ENCODE measurements at places on chromosomes 13 and 19.

GRCh38 chr13:39531646-39532045 is 71.3 kb downstream of the LHFPL6 start:
- DNase-seq, result no peak

DNA sequence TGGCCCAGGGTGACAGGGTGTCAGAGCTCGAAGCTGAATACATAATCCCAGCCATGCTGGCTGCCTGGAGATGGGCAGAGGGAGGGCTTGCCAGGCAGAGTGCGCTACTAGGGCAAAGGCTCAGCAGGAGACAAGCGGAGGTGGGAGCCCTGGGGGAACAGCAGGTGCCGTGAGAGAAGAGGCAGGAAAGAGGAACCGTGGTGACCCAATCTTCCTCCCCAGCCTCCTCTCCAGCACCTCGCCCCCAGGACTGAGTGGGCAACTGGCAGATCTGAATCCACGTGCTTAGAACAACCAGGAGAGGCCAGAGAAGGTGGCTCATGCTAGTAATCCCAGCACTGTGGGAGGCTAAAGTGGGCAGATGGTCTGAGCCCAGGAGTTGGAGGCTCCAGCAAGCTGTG is 11.0 kb upstream of the CCL25 start:
- DNase-seq, result no peak

- DNase-seq, result no peak
These were observed 5.8 kb downstream of the KIRREL2 start for GRCh38 chr19:35862528-35862927.

- no peak for DNase-seq
These were observed 8.8 kb upstream of the TNFSF9 start for GRCh38 chr19:6521718-6522646.

DNA sequence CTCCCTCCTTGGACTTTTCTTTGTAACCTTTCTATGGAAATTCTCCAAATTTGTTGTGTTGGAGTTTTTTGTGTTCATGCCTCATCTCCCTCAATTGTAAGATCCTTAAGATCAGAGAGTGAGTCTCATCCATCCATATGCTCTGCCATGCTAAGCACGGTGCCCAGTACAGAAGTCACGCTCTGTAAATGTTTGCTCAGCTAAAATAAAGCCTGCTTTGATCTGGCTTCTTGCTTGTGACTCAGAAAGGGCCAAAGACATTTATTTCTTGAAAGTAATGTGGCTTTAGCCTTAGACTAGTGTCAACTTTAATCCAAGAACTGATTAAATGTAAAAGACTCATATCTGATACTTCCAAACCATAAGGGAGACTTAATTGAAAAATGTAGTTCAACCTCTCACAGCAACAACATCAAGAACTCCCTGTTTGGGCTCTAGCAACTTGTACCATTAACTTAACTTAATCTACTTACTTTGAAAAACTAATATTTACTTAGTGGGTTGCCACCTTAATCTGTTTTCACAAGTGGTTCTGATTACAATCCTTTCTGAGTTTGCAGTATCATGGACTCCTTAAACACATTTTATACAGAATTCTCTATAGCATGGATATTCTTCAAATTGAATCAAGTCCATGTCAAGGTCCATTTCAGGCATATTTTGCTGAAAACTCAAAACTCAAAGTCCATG is 100.2 kb downstream of the KL start:
- DNase-seq, result no peak

DNA sequence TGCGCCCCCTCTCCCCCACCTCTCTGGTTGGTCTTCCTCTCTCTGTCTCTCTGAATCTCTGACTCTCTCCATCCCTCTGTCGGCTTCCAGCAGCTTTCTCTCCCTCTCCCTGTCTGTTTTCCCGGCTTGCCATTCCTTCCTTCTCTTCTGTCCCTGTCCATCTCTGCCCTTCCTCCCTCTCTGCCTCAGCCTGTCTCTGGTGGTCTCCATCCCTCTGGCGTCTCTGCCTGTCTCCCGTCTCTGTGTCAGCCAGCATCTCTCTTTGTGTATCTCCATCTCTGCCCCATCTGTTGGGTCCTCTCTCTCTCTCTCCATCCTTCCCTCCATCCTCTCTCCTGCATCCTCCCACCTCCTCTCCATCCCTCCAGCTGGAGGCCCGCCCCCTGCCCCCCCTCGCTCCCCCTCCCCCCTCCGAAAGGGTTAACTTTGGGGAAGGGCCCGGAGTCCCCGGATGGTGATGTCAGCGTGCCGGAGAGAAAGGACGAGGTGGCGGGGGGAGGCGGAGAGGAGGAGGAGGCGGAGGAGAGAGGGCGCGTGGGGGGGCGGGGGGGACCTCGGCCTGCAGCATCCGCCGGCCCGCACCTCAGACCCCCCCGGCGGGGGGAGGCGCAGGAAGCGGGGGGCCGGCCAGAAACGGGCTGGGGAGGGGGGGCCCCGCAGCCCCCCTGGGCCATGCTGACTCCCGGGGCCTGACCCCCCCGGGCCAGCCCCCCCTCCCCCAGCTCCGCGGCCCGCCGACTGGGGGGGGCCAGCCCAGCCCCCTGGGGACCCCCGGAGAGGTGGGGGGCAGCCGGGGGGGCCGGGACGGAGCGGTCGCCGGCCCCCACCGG is at the start of gene BRSK1:
TSS of gene BRSK1 (plus strand) at position 450 of the 830 bp plus-strand sequence. CDS start 446 bp downstream, outside the sequence.
- no peak for DNase-seq

DNA sequence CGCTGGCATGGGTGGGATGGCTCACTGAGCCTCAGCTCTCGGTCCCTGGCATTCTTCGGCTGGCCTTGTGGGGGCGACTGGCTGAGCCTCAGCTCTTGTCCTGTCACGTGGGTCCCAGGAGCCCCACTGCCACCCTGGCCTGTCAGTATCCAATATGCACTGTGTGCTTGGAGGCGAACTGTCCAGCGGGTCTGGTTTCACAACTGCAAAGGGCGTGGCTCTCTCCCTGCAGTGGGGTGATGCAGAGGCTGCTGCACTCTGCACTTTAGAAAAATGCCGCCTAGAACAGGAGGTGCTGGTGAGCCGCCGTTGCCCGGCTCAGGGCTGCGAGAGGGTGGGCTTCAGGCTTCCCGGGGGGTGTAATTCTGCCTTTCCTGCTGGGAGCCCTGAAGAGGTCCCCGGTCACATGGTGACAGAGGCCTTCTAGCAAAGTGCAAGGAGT is 17.0 kb upstream of the TMEM255B start:
- no peak for DNase-seq

DNA sequence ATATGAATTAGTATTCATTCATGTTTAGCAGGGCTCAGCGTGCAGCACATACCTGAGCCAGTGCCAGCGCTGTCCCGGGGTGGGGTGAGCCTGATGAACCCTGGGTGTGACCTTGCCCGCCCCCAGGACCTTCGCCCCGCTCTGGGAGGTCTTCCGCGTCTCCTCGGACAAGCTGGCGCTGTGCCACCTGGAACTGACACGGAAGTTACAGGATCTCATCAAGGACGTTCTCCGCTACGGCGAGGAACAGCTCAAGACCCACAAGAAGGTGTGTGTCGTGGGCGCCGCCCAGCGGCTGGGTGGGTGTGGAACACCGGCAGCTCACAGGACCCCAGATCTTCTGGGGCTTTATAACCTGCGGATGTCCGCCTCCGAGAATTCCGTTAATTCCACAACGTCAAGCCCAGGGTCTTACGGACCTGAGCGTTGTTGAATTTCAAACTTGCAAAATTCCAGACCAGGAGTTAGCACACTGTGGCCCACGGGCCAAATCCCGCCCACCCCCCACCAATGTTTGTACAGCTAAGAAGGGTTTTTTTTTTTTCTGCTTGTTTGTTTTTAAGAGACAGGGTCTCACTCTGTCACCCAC is 15.4 kb downstream of the FCHO1 start:
- DNase-seq, result no peak

DNA sequence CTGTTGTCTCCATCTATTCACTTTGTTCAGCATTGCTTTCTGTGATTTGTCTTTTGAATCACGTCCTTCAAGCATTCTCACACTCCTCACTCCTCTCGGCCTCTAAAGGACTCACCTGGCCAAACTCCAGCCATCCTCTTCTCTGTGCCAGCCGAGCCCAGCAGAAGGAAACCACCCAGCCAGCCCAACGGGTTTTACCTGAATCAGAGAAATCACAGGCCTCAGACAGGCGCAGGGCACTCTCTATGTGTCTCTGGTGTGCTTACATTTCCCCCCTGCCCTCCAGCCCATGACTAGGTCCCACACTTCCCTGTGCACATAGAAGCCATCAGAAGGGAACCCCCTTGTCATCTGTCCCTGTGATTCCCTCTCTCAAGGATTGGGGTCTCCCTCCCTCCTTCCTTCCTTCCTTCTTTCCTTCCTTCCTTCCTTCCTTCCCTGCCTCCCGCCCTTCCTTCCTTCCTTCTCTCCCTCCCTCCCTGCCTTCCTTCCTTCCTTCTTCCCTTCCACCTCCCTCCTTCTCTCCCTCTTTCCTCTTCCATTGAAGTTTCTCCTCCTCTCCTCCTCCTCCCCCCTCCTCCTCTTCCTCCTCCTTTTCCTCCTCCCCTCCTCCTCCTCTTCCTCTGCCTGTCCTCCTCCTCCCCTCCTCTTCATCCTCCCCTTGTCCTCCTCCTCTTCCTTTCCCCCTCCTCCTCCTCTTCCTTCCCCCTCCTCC is 8.8 kb upstream of the ZNF541 start:
- no peak for DNase-seq

DNA sequence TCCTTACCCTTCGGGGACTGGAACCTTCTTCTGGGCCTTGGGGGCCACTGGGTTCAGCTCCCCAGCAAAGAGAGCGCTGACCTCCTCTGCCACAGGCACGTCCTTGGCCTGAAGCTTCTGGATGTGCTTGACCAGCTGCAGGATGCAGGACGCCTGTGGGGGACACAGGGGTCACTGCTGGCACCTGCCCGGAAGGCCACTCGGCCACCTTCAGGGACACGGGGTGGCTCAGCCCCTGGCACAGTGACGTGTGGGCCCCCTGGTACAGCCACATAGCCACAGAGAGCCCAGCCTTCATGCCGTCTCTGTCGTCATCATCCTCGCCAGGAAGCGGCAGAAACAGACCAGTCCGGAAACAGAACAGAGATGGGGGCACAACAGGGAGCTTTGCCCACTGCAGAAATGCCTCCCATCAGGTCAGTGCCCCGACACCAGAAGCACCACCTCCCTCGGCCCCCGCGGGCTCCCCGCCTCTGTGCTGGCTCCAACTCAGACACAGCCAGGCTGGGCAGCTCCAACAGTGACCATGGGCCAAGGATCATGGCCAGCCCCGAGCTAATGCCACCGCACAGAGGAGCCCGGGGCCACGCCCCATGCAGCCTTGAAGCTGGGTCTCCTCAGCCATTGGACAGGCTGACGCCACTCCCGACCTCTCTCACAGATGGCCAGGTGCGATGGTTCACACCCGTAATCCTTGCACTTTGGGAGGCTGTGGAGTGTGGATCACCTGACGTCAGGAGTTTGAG is 20.7 kb downstream of the IZUMO4 start:
- DNase-seq, result no peak

DNA sequence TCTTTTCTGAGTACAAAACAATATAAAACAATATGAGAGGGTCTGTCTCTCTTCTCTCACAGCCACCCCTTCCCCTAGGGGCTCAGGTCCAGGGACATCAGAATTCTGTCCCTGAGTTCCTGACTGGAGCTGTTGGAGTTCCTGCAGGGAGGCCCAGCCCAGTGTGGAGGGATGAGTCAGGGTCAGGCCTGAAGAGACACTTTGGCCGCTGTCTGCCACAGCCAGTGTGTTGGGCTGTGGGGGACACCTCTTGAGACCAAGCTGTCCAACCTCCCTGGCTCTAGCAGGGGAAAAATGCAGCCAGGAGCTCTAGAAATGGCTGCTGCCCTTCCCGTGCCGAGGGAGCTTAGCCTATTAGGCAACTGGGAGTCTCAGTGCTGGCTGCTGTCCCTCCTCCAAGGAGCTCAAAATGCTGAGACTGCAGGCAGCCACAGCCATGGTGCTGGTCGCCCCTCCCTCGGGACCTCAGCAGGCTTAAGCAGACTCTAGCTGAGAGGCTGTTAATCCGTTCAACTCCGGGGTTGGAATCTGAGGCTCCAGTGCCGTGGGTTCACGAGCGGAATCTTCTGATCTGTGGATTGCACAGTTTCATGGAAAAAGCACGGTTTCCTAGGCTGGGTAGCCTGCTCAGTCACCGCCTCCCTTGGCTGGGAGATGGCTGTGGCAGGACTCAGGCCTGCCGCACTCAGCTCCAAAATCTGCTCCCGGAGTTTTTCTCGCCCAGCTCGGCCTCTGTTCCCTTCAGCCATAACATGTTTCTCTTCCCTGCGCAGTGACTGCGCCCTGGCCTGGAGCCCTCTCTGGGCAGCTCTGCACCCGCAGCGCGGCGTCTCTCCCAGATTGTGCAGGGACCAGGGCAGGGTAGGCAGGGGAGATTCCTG is 3.8 kb upstream of the ZNF626 start:
- no peak for DNase-seq

DNA sequence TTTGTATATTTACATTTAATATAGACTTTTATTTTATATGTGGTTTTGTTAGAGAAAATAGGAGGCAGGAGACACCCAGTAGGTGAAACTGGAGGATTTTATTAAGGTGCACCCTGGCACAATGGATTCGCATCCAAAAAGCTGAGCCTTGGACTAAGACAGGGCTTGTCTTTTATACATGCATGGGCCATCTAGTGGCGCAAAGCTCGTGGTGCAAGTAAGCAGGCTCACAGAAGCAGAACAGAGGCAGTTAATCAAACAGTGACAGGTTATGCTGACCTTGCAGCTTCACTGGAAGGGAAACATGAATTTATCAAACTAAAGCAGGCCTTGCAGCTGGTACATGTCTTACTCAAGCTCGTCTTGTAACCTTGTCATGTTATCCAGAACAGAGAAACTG is 58.8 kb upstream of the ZNF681 start:
- DNase-seq, result no peak

DNA sequence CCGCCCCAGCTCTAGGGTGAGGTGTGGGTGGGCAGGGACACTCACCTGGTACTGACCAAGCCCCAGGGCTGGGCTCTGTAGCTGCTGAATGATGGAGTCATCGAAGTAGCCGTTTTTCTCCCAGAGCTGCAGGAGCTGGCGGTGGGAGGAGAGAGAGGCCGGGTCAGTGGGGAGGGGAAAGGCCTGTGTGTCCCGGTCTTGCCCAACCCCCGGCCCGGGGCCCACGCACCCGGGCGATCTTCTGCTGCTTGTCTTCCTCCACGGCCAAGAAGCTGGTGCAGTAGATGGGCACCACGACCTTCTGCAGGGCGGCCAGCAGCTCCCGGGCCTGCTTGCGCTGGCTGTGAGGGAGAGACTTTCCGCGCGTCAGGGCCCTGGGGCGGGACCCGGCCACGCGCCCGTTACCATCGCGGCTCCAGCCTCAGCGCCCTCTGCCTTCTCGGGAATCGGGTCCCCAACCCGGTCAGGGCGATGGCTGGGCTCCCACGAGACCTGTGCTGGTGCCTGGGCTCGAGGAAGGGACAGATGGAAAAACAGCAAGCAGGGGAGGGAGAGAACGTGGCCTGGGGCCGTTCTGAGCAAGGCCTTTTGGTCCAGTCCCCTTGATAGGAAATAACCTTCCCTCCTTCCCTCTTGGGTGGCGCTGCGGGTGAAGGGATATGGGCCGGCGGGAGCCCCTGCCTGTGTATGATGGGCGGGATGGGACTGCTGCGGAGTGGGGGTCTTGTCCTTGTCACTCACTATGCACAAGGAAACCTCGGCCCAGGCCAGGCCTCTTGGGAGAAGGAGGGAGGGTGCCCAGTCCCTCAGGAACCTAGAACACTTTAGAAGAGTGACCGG is 11.5 kb downstream of the CHERP start:
- no peak for DNase-seq

- no peak for DNase-seq
These were observed 8.2 kb downstream of the CAPN12 start for GRCh38 chr19:38736036-38736412.

- no peak for DNase-seq
These were observed 335.7 kb downstream of the RFC3 start for GRCh38 chr13:34153428-34154180.

- DNase-seq, result no peak
These were observed 297.0 kb downstream of the FGF9 start for GRCh38 chr13:21967871-21968270.

All from esophagus squamous epithelium (tissue), 5 donors.